ENCODE measurements at places on chromosomes 7 and 10. TPM values are rescaled to one million over a fixed set of nuclear protein-coding genes. Genes with fewer than 3 reads are reported as not detected.

- peak overlapping the region; percentile 3 for H3K4me3 ChIP-seq
- no peaks in the 10 kb centered on the region for H3K27me3 ChIP-seq
- peaks cover 77% of the 10 kb centered on the region for H3K4me1 ChIP-seq
- H3K27ac ChIP-seq, result peak overlapping the region; percentile 75
Measured at GRCh38 chr10:28807760-28808613, 130.7 kb downstream of the BAMBI start.

DNA sequence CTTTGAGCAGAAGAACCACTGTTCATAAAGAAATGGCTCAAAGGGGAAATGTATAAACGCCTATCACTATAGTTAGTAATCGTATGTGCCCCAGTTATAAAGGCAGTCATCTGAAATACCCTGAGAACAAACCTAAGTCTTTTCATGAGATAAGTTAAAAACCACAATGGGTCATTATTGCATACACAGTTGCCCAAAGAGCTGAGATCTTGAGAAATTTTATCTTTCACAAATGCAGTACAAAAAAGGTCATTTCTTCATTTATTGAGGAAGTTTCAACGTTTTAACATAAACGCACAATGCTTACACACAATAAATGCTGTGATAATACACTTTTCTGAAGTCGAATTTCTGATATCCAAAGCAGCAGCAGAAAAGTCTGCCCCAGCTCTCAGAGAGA, 114.4 kb downstream of the MICU1 start:
- H3K36me3 ChIP-seq, result no peaks in the 10 kb centered on the region
- no peaks in the 10 kb centered on the region for H3K4me1 ChIP-seq
- no peak overlapping the region for H3K4me3 ChIP-seq
- no peak overlapping the region for H3K27ac ChIP-seq

GRCh38 chr7:80216996-80217842, 82.6 kb downstream of the GNAI1 start:
- no peak overlapping the region for H3K27ac ChIP-seq

DNA sequence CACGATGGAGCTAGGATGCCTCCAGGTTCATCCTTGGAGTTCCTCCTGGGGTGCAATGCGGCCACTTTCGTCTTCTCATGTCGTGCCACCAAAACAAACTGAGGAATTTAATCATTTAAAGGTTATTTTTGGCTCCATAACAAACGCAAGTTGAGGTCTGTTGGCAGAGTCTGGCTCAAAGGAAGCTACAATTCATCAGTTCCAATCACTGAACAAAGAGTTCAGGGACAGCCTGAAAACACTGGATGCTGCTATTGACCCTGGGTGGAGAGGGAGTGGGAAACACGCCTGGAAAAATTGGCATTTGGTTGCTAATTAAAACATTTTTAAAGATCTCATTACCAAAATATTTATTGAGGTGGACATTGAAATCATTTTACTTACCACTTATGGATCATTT, 11.4 kb upstream of the MGMT start:
- H3K27ac ChIP-seq, result no peak overlapping the region
- DNase-seq, result no peak
- peaks cover 17% of the 10 kb centered on the region for H3K4me1 ChIP-seq
- H3K36me3 ChIP-seq, result no peaks in the 10 kb centered on the region

- H3K27ac ChIP-seq, result no peak overlapping the region
- H3K27me3 ChIP-seq, result no peaks in the 10 kb centered on the region
- no peaks in the 10 kb centered on the region for H3K36me3 ChIP-seq
- H3K4me3 ChIP-seq, result no peak overlapping the region
- no peak for DNase-seq
Measured at GRCh38 chr10:58696736-58697135, 184.1 kb downstream of the BICC1 start.

DNA sequence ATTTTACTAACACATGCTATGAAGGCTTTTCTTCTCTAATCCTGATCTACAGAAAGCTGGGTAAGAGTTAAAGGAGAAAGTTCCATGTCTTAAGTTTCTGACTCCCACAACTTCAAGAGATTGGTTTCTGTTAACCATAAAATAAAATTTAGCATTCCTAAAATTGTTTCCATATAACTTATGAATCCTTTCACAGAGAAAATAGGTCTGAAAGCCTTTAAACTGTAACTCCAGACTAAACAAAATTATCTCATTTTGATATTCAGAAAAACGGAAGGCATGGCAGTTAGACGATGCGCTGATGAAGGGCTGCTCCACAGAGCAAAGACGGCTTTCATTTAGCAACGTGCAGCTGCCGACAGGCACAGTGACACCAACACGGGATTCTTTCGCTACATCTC, 133.3 kb downstream of the SLC25A13 start:
- DNase-seq, result no peak
- peaks cover 42% of the 10 kb centered on the region for H3K36me3 ChIP-seq
- no peaks in the 10 kb centered on the region for H3K27me3 ChIP-seq
- no peak overlapping the region for H3K27ac ChIP-seq

- DNase-seq, result no peak
- H3K27ac ChIP-seq, result no peak overlapping the region
- no peaks in the 10 kb centered on the region for H3K27me3 ChIP-seq
- no peak overlapping the region for H3K4me3 ChIP-seq
- H3K4me1 ChIP-seq, result no peaks in the 10 kb centered on the region
Measured at GRCh38 chr10:52438119-52438518, 124.0 kb downstream of the DKK1 start.

- H3K27me3 ChIP-seq, result no peaks in the 10 kb centered on the region
- no peaks in the 10 kb centered on the region for H3K36me3 ChIP-seq
- H3K4me1 ChIP-seq, result peaks cover 62% of the 10 kb centered on the region
Measured at GRCh38 chr7:96314402-96315124, 7.3 kb downstream of the SLC25A13 start.

DNA sequence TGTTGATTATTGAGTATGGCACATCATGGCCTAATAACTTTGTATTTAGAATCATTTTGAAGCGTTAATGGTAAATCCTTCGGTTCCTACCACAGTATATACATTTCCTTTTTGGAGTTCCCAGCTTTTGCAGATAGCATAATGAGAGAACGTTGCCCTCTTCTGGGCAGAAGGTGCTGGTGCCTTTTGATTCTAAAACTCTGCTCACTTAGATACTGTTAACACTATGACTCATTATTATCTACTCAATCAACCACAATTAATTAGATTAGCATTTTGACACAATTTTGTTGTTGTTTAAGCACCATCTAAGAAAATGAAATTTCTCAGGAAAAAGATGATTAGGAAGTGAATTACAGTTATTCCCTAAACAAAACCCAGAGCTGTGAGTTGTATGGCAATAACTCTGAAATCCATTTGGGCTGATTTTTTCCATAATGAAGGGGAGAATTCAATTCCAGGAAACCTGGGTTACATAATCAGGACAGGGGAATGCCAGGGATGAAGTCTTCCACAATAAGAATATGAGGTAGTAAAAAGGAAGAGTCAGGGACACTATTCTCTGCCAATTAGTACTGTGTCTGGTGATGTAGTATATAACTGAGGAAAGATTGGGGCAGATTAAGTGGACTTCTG, 11.5 kb upstream of the DLD start:
- H3K4me3 ChIP-seq, result no peak overlapping the region
- H3K27ac ChIP-seq, result no peak overlapping the region
- H3K4me1 ChIP-seq, result no peaks in the 10 kb centered on the region
- H3K36me3 ChIP-seq, result no peaks in the 10 kb centered on the region

The ZEB1 gene
- 0.18 TPM for total RNA-seq

The ADGRA1 gene
- total RNA-seq, result 0.11 TPM

- H3K27me3 ChIP-seq, result no peaks in the 10 kb centered on the region
- no peak overlapping the region for H3K4me3 ChIP-seq
- H3K36me3 ChIP-seq, result no peaks in the 10 kb centered on the region
- H3K4me1 ChIP-seq, result no peaks in the 10 kb centered on the region
- DNase-seq, result no peak
Measured at GRCh38 chr7:44735403-44736165, 13.1 kb upstream of the ZMIZ2 start.

The CAMK2B gene
- total RNA-seq, result 0.44 TPM

DNA sequence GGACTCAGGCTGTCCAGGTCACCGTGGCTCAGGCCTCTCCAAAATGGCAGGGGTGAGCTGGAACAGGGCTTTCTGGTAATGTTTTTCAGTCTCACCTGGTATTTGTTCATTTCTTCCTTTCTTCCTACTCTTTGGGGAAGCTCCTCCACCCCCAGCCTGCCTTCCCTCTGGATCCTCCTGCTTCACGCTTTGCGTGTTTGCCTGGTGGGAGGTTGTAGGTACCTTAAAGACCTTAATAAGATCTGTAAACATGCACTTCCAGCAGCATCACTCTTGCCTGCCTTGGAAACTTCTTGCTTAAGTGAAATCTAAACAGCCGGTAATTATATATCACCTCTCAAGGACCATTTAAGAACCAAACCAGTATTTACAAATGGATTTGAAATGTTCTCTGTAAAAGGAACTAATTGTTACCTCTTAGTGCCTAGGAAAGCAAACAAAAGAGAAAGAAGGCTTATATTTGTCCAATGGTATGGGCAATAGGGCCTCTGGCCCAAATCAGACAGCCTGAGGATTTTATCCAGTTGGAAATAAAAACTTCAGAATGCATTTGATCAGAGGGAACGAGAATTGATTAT, 339.9 kb downstream of the CCSER2 start:
- DNase-seq, result no peak
- H3K27ac ChIP-seq, result no peak overlapping the region
- H3K4me3 ChIP-seq, result no peak overlapping the region
- H3K27me3 ChIP-seq, result no peaks in the 10 kb centered on the region
- H3K36me3 ChIP-seq, result no peaks in the 10 kb centered on the region
- H3K4me1 ChIP-seq, result peaks cover 15% of the 10 kb centered on the region

The GNG11 gene
- 1.3 TPM for total RNA-seq

- no peaks in the 10 kb centered on the region for H3K36me3 ChIP-seq
- no peak overlapping the region for H3K4me3 ChIP-seq
- H3K4me1 ChIP-seq, result peaks cover 8% of the 10 kb centered on the region
- H3K27me3 ChIP-seq, result no peaks in the 10 kb centered on the region
- H3K27ac ChIP-seq, result no peak overlapping the region
- no peak for DNase-seq
Measured at GRCh38 chr10:132156382-132156781, 30.4 kb upstream of the DPYSL4 start.

The SFTPA1 gene
- total RNA-seq, result 4.4 TPM

The CYP17A1 gene
- total RNA-seq, result 2.1 TPM

DNA sequence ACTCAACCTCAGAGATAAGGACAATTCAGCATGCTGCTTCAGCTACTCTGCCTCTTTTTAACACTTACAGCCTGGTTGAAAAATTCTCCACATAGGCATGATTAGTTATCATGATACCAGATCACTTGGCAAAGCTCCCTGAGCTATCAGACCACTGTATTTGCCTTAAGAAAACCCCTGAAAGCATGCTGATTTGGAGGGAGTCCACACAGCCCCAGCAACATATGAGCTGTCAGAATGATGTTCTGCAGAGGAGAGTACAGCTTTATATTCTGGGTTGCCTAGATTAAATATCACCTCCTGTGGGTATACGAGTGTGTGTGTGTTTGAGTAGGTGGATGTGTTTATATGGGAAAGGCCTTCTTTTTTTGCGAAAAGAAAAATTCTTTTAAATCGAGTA, 170.2 kb upstream of the CHRM2 start:
- no peak for DNase-seq
- H3K27me3 ChIP-seq, result no peaks in the 10 kb centered on the region
- no peak overlapping the region for H3K27ac ChIP-seq
- no peaks in the 10 kb centered on the region for H3K36me3 ChIP-seq
- H3K4me3 ChIP-seq, result no peak overlapping the region
- peaks cover 10% of the 10 kb centered on the region for H3K4me1 ChIP-seq

The ANKRD30A gene
- not detected for total RNA-seq

GRCh38 chr10:98659951-98660350, 213.2 kb upstream of the HPS1 start:
- H3K4me1 ChIP-seq, result peaks cover 12% of the 10 kb centered on the region
- H3K27ac ChIP-seq, result no peak overlapping the region
- H3K27me3 ChIP-seq, result peaks cover 5% of the 10 kb centered on the region
- no peak for DNase-seq
- peaks cover 5% of the 10 kb centered on the region for H3K36me3 ChIP-seq

DNA sequence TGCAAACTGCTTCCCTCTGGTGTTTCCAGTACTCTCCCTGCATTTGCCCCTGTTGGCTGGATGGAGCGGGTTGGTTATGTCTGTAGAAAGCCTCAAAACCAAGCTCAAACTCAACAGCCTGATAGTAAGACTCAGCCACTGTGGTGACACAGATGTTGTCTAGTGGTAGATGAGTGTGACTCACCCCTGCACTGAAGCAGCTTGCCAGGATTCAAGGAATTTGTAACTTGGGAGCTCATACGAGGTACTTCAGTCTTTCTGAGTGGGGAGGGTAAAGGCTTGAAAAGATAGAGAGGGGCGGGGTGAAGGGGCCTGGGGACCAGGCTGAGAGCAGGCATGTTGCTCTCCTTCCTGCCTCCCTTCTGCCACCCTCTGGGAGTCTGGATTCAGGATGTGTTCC, 22.9 kb upstream of the AQP1 start:
- peaks cover 18% of the 10 kb centered on the region for H3K4me1 ChIP-seq
- no peak overlapping the region for H3K27ac ChIP-seq
- H3K4me3 ChIP-seq, result no peak overlapping the region
- H3K36me3 ChIP-seq, result no peaks in the 10 kb centered on the region
- no peak for DNase-seq

- no peaks in the 10 kb centered on the region for H3K27me3 ChIP-seq
- no peak overlapping the region for H3K27ac ChIP-seq
- H3K4me3 ChIP-seq, result no peak overlapping the region
- H3K4me1 ChIP-seq, result peaks cover 19% of the 10 kb centered on the region
- peaks cover 22% of the 10 kb centered on the region for H3K36me3 ChIP-seq
Measured at GRCh38 chr10:74047871-74048270, 50.0 kb downstream of the VCL start.

- H3K4me1 ChIP-seq, result peaks cover 3% of the 10 kb centered on the region
- H3K27me3 ChIP-seq, result no peaks in the 10 kb centered on the region
- H3K36me3 ChIP-seq, result no peaks in the 10 kb centered on the region
- H3K27ac ChIP-seq, result no peak overlapping the region
Measured at GRCh38 chr10:128928231-128928836, 538.7 kb upstream of the MGMT start.

DNA sequence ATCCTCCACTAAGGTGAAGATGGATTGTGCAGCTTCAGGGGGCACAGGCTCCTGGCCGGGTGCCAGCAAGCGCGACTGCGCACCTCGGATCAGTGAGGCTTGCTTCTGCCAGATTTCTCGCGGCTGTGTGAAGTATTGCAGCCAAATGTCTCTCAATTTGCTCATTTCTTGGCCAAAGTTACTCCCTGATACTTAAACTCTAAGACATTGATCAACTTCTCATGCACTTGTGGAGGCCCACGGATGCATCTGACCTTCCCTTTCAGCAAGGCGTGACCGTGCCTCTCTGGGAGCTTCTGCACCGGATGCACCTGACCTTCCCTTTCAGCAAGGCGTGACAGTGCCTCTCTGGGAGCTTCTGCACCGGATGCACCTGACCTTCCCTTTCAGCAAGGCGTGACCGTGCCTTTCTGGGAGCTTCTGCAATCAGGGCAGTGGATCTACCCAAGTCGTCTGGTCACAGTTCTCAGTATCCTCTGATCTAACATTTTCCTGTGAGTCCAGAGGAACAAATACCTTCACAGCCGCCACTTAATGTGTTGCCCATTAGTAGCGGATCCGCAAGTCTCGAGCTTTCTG, 248.3 kb downstream of the ADARB2 start:
- no peak for DNase-seq
- H3K27ac ChIP-seq, result no peak overlapping the region
- H3K27me3 ChIP-seq, result no peaks in the 10 kb centered on the region
- no peaks in the 10 kb centered on the region for H3K36me3 ChIP-seq

Measured in WTC11 (cell line).